ENCODE measurements at places on chromosomes 16 and 17.

GRCh38 chr16:80803339-80804055 is 901 bp downstream of the CDYL2 start:
- DNase-seq, result peak; percentile 43

DNA sequence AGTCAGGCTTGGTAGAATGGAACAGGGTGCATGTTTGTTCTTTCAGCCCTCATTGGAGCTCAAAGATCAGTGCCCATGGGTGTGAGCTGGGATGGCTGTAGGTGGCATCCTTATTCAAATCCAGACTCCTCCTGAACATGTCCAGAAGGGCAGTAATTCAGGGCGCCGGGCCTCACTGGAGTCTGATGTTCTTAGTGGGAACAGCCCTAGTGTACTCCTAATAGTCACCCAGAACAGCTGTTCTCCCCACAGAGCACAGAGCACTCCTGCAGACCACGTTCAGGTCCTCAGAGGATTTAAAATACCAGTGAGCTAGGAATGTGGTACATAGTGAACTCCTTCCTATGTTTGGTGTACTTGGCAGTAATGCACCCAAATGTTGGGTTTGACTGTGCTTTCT is 96.2 kb downstream of the BANP start:
- no peak for DNase-seq

DNA sequence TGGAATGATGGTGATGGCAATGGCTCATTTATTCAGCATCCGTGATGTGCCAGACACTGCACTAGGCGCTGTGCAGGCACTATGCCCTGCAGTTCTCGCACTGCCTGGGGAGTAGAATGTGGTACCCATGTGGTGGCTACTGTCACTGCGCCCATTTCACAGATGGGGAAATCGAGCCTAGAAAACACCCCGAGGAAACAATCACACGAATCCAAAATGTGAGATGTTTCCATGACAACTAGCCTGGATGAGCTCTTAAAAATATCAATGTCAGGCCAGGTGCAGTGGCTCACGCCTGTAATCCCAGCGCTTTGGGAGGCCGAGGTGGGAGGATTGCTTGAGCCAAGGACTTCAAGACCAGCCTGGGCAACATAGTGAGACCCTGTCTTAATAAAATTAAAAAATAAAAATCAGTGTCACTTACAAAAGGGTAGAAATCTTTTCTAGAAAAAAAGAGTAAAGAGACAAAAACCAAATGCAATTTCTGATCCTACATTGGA is 57.9 kb upstream of the TNRC6A start:
- DNase-seq, result no peak

- DNase-seq, result no peak
These were observed 53.3 kb upstream of the KCNJ16 start for GRCh38 chr17:70021726-70022125.

GRCh38 chr16:66508248-66508913 is 41.5 kb downstream of the TK2 start:
- DNase-seq, result no peak

DNA sequence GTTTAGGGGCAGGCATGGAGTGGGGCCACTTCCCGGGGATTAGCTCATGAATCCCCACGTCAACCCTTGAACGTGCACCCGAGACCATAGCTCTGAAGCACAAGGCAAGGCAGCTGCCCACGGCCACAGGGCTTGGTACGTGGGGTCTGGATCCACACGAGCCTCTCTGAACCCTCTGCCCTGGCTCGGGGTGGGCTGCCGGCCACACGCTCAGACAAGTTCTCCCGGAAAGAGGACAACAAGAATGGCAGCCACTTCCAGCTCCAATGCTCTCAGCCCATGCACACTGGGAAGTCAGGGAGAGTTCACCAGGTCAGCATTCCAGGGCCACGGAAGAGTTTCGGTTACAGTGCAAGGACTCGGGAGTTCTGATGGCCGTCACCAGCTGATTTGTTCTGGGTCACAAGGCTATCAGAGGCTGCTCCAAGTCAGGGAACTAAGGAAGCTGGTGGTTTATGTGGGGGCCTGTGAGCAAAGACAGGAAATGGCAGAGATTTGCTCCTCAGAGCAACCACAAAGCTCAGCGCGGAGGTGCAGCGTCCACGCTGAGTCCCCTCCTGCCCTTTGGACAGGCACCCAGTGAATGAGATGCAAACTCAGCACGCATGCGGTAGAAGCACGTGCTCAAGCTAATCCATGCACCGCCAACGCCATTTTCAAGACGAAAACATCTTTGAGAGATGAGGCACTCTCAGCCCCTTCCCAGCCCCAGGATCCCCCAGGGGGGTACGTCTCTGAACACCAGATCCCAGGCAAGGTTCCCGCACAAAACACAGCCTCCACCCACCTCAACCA is 356.4 kb downstream of the FOXL1 start:
- DNase-seq, result no peak

- peak; percentile 65 for DNase-seq
These were observed 2.3 kb upstream of the PHF12 start for GRCh38 chr17:28953444-28954118.

- no peak for DNase-seq
These were observed 33.8 kb upstream of the KPNB1 start for GRCh38 chr17:47615766-47616424.

GRCh38 chr17:29474297-29474696 is 84.1 kb downstream of the TAOK1 start:
- no peak for DNase-seq

GRCh38 chr17:5783851-5784250 is 199.5 kb upstream of the NLRP1 start:
- DNase-seq, result no peak

GRCh38 chr17:83200231-83200699 is 120.9 kb downstream of the METRNL start:
- DNase-seq, result no peak

DNA sequence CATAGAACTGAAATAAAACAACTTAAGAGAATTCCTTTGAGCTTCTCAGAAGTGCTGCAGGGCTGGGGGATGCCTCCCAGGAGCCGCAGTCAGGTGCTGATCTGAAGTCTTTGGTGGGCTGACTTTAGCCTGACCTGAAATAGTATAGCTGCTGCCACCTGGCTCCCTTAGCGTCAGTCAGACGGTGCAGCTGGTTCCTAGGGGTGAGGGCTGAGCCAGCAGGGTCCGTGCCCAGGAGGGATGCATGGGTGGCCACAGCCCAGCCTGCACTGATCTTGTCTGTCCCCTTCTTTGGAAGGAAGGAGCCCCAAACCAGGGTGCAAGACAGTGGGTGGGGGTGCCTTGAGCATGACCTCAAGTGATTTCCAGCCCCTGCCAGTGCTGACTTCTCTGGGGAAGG is 11.5 kb downstream of the MAPT start:
- no peak for DNase-seq

DNA sequence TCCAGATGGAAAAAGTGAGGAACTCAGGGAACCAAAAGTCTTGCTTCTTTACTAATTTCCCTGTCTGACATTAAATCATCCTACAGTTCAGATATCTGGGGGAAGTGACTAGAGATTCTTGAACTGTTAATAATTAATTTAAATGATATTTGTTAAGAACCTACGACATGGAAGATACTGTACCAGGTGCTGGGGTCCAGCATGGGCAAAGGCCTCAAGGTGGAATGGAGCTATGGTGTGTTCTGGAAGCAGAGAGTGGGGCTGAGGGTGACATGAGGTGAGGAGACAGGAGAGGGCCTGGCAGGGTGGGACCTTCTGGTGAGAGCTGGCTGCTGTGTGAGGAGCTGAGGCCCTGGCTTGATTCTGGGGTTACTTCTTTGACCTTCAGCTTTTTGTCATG is 6.0 kb upstream of the CCL2 start:
- no peak for DNase-seq

- DNase-seq, result no peak
These were observed 116.3 kb downstream of the USP22 start for GRCh38 chr17:20926532-20926931.

DNA sequence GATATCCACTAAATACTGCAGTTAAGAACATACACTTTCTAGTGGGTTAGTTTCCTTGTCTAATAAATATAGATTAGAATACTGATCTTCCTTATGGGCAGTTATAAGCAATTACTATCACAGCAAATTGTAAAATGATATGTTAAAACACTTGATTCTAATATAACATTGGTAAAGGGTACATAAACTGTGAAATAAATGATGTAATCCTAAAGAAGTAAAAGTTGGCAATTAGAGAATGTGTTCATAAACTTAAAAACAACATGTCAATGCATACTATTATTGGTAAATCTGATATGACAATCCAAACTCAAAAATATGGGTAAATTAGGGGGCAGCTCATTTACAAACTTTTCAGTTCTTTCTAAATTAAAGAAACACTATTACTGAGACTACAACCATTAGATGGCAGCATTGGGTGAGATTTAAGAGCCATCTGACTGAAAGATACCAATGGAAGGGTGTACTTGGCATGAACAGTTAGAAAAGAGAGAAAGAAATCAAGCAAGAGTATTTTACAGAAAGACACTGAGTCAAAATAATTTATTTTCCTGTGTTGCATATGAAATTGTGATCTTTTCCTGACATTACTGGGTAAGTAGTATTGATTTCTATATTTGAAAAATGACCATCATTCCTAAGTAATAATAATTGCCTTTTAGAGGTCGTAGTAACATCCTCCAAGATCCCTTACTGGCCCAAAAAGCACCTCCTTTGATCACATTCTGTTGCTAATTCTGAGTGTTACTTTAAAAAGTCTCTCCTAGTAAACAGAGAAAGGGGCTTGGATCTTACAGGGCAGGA is 119.6 kb downstream of the SPAG9 start:
- no peak for DNase-seq

- no peak for DNase-seq
These were observed 11.6 kb upstream of the ZFPM1 start for GRCh38 chr16:88441460-88441859.

GRCh38 chr16:58047557-58048348 is 22.2 kb downstream of the MMP15 start:
- DNase-seq, result no peak

Measured in mesothelial cell of epicardium (in vitro differentiated cells).